Spinal cord (tissue), 10 donors: ENCODE measurements at places on chromosomes 1 and 21. TPM values are rescaled to one million over a fixed set of nuclear protein-coding genes. Genes with fewer than 3 reads are reported as not detected.

Gene NADK
- total RNA-seq: 29.9 TPM

Gene TNFRSF18
- total RNA-seq: 0.20 TPM

Gene PIK3C2B
- total RNA-seq: 24.5 TPM

Gene MATN1
- 0.50 TPM for total RNA-seq

Gene AIRE
- 0.10 TPM for total RNA-seq

Gene SDF4
- total RNA-seq: 31.0 TPM

Gene AADACL3
- total RNA-seq: not detected

Gene GUCA2B
- not detected for total RNA-seq

DNA sequence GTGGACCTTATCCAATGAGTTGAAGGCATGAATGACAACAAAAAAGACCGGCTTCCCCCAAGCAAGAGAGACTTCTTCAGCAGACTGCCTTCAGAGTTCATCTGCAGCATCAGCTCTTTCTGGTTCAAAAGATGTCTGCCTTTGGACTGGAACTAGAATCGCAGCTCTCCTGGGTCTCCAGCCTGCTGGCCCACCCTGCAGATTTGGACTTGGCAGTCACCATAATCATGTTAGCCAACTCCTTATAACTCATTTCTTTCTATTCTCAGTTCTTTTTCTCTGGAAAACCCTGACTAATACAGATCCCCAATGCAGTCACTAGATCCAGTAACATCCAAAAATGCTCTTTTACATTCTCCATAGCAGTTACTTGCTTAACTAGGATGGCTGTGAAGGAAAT is 89.2 kb upstream of the MARK1 start:
- no peaks in the 10 kb centered on the region for H3K4me1 ChIP-seq
- no peaks in the 10 kb centered on the region for H3K27me3 ChIP-seq
- no peak for DNase-seq
- H3K27ac ChIP-seq: no peak overlapping the region
- no peaks in the 10 kb centered on the region for H3K36me3 ChIP-seq
- H3K4me3 ChIP-seq: no peak overlapping the region

DNA sequence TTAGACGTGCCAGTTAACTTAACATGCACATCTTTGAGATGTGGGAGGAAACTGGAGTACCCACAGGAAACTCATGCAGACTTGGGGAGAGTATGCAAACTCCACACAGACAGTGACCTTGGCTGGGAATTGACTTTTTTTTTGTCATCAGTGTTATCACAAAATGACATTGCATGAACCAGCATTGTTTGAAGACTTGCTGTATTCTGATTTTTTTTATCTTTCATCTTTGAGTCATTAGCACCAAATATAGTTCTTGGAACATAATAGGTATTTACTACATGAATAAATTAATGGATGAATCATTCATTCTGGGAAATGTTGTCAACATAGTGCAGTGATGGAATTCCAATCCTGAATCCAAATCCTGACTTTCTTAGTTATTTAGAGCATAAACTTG is 77.0 kb downstream of the ATF6 start:
- no peaks in the 10 kb centered on the region for H3K27me3 ChIP-seq
- no peak overlapping the region for H3K4me3 ChIP-seq
- no peak overlapping the region for H3K27ac ChIP-seq
- DNase-seq: no peak
- H3K36me3 ChIP-seq: no peaks in the 10 kb centered on the region

- no peak overlapping the region for H3K27ac ChIP-seq
- no peak for DNase-seq
- H3K36me3 ChIP-seq: peaks cover 24% of the 10 kb centered on the region
- H3K27me3 ChIP-seq: no peaks in the 10 kb centered on the region
Measured at GRCh38 chr1:232970508-232970907, 20.1 kb downstream of the NTPCR start.

- DNase-seq: no peak
- H3K27me3 ChIP-seq: no peaks in the 10 kb centered on the region
- no peak overlapping the region for H3K4me3 ChIP-seq
- peaks cover 2% of the 10 kb centered on the region for H3K36me3 ChIP-seq
- H3K4me1 ChIP-seq: peaks cover 8% of the 10 kb centered on the region
Measured at GRCh38 chr1:94851571-94851970, 31.4 kb downstream of the SLC44A3 start.

GRCh38 chr1:232587141-232588008 is 42.6 kb downstream of the SIPA1L2 start:
- no peak for DNase-seq
- H3K4me1 ChIP-seq: no peaks in the 10 kb centered on the region
- H3K4me3 ChIP-seq: no peak overlapping the region
- H3K27ac ChIP-seq: no peak overlapping the region
- H3K27me3 ChIP-seq: no peaks in the 10 kb centered on the region
- H3K36me3 ChIP-seq: peaks cover 3% of the 10 kb centered on the region

DNA sequence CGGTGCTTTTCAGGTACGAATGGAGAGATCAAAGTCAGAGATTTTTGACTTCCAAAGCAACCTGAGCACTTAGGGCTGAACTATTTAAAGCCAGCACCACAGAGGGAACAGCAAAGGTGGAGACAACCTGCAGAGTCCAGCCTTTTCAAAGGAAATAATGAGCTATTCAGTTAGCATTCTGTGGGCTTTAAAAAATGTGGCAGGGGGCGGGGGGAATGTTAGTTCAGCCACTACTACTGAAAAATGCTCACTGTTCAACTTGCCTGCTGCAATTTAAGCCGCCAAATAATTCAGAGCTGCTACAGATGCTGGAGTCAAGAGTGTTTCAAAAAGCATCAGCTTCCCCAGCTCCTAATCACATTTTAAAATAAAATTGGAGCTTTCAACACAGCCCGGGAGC is 473.3 kb upstream of the PLXNA2 start:
- no peak overlapping the region for H3K4me3 ChIP-seq
- no peak for DNase-seq
- no peaks in the 10 kb centered on the region for H3K36me3 ChIP-seq
- no peak overlapping the region for H3K27ac ChIP-seq

DNA sequence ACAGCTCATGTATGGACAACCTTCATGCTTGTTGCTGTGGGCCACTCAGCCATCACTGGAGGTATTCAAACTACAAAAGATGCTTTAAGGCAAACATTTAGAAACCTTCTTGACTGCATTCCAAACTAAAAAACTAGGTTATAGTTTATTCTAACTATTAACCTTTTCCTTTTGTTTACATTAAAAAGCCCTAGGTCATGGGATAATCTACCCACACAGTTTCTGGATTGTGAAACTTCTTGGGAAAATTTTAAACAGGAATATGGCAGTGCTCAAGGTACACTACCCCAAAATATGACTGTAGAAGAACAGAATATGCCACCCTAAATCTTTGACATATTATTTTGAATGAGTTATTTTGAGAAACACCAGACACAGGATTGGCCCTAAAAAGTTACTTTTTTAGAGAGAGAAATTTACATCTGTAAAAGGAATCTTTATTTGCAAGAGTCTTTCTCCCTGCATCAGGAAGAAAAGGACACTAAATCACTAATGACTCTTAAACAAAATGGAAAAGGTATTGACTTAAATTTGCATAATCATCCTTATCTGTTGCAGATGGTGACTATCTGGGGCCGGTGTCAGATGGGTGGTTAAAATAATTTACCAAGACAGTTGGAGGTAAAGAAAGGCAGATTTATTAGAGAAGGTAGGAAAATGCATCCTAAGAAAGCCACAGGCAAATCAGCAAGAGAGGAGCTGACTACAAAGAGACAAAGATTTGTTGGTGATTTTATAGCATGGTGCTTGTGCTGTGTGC is 25.1 kb upstream of the NUF2 start:
- no peak for DNase-seq
- no peaks in the 10 kb centered on the region for H3K36me3 ChIP-seq
- H3K27ac ChIP-seq: no peak overlapping the region
- peaks cover 2% of the 10 kb centered on the region for H3K4me1 ChIP-seq

DNA sequence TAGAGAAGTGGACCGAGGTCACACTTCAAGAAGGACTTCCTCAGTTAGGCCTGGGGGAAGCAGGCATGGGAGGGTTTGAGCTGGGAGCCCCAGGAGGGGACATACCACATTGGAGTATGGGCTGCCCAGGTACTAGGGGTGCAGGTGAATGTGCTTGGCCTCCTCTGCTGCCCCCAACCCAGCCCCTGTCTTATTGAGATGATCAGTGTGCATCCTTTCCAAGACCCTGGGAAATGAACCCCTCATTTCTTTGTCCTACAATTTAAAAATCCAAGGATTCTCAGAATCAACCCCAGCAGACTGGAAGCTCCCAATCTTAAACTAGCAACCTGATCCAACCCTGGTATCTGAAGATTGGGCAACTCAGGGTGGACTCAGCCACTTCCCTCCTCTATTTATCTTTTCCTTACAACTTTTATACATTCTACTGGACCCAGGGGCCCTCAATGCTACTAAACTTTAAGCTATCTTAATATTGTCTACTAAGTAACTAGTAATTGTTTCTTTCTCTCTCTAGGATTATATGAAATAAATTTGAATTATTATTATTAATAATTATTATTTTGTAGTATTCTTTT is 9.1 kb downstream of the MEX3A start:
- peaks cover 43% of the 10 kb centered on the region for H3K4me1 ChIP-seq
- no peak overlapping the region for H3K27ac ChIP-seq
- H3K27me3 ChIP-seq: no peaks in the 10 kb centered on the region
- H3K4me3 ChIP-seq: no peak overlapping the region

- H3K4me1 ChIP-seq: peaks cover 3% of the 10 kb centered on the region
- H3K27ac ChIP-seq: no peak overlapping the region
- no peak for DNase-seq
- no peaks in the 10 kb centered on the region for H3K27me3 ChIP-seq
Measured at GRCh38 chr1:66175581-66175980, 358.4 kb upstream of the SGIP1 start.

- DNase-seq: no peak
- H3K4me3 ChIP-seq: no peak overlapping the region
- no peaks in the 10 kb centered on the region for H3K4me1 ChIP-seq
- H3K27me3 ChIP-seq: no peaks in the 10 kb centered on the region
- no peak overlapping the region for H3K27ac ChIP-seq
Measured at GRCh38 chr1:167671727-167672511, 41.9 kb downstream of the RCSD1 start.
